Cortex of kidney (tissue), 1 donor: ENCODE measurements at places on chromosomes 6 and 20.

DNA sequence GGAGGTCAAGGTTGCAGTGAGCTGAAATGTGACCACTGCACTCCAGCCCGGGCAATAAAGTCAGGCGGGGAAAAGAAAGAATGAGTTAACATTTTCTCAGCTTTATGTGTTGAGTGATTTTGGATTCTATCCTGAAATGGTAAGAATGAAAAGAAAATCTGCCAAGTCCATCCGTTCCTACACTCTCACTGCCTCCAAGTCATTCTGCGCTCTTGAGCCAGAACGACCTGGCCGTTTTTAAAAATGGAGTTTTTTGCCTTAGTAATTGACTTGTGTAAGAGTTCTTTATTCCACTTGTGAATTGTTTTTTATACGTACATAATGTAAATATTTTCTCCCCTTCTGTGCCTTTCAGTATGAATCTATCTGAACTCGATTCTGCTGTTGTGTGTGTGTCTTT is 28.7 kb downstream of the DNAJC5 start:
- no peak for DNase-seq

DNA sequence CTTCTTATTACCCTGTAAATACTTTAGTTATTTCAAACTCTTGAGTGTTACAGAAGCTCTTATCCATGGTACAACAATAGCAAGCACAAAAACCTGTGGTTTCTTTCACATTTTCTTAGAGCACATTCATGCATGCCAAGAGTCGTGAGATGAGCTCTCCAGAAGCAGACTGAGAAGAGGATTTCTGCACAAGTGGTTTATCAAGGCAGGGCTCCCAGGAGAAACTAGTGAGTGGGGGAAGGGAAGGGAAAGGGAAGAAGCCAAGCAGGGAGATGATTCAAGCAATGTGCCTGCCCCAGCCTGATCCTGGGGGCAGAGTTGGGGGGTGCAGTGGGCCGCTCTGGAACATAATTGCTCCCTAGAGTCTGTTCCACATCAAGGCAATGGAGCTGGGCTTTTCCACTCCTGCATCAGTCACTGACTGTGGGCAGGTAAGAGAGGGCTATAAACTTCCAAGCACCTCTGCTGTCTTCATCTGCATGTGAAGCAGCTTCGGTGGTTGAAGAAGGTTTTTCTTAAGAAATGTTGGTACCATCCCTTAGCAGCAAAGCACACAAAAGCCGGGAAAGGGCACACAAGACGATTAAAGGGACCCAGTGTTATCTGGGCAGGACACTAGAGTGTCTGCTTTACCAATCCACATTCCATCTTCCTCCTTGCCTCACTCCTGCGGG is 152.1 kb downstream of the PLCB4 start:
- DNase-seq, result no peak

GRCh38 chr6:8414844-8415243 is 20.5 kb downstream of the SLC35B3 start:
- DNase-seq, result no peak

GRCh38 chr6:125974214-125974866 is 12.0 kb upstream of the TRMT11 start:
- no peak for DNase-seq

- DNase-seq, result no peak
Measured at GRCh38 chr20:39986173-39986904, 702.7 kb downstream of the MAFB start.

GRCh38 chr20:50717974-50718761 is 13.2 kb upstream of the PARD6B start:
- no peak for DNase-seq

DNA sequence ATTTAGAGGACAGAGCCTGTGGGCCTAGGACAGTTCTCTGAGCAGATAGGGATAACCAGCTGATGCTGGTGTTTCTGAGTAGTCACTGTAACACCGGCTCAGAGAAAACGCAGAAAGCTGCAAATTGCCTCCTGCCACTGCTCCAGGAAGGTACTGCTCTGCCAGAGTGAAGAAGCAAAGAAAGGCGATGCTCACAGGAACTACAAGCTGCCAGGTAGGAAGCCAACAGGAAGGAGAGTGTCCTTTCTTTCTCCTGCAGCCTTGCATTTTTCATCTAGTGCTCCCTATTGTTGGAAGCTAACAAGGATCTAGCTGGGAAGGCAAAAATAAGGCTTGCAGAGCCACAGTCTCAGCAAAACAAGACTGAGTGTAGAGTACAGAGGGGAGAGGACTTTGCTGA is 70.7 kb upstream of the RAB32 start:
- DNase-seq, result no peak

DNA sequence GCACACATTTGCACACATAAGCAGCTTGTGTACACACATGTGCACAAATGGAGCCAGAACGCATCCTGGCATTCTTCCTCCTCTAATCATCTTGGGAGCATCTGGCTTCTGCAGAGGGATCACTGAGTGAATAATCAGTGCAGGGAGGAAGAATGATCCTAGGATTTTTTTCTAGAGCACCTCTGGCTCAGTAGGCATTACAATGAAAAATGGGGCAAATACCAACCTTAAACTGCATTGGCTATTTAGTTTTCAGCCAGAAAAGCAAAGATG is 205.7 kb upstream of the TCF21 start:
- no peak for DNase-seq

GRCh38 chr20:13222319-13222716 is 1.2 kb downstream of the ISM1 start:
- DNase-seq, result no peak

DNA sequence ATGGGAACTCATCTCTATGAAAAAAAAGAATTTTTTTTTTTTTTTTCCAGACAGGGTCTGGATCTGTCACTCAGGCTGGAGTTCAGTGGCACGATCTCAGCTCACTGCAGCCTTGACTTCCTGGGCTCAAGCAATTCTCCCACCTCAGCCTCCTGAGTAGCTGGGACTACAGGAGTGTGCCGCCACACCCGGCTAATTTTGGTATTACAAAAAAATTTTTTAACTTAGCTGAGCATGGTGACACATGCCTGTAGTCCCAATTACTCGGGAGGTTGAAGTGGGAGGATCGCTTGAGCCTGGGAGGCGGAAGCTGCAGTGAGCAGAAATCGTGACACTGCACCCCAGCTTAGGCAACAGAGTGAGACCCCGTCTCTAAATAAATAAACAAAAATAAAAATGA is 7.5 kb downstream of the DEF6 start:
- DNase-seq, result no peak

DNA sequence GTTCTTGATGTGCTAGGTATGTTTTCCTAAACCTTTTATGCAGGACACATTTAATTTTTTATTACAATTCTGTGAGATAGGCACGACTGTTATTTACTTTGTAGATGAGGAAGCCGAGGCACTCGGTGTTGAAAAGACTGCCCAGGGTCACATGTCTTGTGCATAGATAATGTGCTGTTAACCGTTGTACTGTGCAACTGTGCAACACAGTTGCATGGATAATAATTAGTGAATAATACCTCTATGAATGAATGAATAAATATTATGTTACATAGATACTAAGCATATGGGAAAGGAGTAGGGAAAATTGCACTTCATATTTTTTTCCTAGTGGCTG is 60.3 kb upstream of the DEK start:
- DNase-seq, result no peak

- no peak for DNase-seq
Measured at GRCh38 chr20:43803276-43803675, 76.5 kb upstream of the GTSF1L start.

DNA sequence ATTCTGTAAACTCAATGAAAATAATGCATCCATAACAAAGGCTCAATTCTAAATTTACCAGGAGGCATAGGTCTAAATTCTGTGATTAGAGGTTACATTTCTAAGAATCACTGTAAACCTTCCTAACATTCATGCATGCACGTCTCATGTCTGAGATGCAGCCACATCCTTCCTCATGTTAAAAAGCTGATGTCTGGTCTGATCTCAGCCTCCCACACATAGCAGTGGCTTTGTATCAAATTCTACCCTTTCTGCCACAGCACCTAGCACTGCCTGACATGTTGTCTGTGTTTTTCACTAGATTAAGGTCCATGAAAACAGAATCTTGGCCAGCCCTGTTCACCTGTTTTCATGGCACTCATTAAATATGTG is 171.1 kb downstream of the WDR27 start:
- DNase-seq, result no peak

DNA sequence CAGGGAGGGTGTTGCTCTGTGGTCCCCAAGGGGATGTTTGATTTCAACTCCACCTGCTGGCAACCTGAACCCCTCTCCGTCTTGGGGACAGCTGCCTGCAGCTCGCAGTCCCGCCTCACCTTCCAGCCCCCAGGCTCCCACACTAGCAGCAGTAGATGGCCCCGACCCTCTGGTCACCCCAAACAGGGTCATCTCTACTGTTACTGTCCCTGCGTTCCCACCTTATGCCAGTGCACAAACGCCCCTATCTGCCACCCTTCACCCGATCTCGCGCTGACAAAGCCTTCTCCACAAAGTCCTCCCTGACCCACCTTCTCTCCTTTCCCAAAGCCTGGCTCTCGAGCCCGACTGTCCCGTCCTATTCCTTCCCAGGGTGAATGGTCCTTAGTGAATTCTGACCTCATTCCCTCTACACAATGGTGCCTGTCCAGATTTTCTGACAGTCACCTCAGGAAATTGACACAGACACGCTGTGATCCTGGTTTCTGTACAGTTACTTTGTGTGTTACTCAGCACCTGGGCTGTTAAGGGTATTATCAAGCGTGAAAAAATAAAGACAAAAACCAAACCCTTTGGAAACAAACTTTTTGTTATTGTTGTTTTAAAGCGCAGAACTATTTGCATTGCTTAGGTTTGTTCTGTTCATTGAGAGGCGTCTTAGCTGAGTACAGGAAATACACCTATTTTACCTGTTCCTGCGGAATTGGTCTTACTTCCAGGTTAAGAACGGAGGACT is 728 bp downstream of the FUT9 start:
- DNase-seq, result no peak

DNA sequence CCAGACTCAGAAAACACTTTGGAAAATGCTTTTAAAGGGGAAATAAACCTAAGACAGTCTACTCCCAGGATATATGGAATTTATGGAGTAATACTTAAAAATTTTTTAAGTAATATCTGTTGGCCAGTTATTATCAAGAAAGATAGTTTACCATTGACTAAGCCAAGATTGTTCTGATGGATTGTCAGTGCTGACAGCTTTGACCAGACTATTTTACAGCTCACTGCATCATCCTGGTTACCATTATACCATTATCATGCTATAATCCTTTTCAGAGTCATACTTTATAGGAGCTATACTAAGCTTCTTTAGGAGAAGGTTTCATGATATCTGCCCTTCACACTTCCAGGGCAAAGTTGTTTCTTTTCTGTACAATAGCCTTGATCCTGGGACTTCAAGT is 16.5 kb downstream of the GTF2H5 start:
- DNase-seq, result no peak

- DNase-seq, result no peak
Measured at GRCh38 chr6:31769684-31770371, 7.3 kb downstream of the VWA7 start.

- DNase-seq, result no peak
Measured at GRCh38 chr20:19327401-19327800, 115.0 kb downstream of the SLC24A3 start.

DNA sequence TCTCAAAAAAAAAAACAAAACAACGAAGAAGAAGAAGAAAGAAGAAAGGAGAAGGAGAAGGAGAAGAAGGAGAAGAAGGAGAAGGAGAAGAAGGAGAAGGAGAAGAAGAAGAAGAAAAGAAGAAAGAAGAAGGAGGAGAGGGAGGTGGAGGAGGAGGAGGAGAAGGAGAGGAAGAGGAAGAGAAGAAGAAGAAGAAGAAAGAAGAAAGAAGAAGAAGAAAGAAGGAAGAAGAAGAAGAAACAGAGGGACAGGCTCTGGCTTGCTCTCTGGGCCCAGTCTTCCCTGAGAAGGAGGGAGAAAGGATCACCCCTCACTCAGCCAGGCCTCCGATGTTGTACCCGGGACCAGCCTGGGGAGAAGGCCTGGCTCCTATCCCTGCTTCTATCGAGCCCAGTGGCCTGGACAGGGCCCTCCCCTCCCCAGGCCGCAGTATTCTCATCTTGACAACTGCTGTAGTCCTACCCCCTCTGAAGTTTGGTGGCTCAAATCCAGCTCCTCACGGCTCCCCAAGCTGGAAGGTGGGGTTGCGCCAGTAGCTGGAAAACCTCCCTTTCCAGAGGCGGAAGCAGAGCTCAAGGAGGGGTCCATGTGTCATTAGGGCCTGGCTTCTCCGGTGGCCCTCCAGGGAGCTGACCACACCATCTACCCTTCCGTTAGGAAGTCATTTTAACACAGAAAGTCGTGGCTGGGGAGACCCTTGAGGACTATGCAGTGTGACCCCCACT is 18.9 kb downstream of the C6orf132 start:
- no peak for DNase-seq

GRCh38 chr20:32481311-32482142 is 103.6 kb downstream of the NOL4L start:
- no peak for DNase-seq

- no peak for DNase-seq
Measured at GRCh38 chr20:62101078-62101477, 21.2 kb upstream of the LSM14B start.

DNA sequence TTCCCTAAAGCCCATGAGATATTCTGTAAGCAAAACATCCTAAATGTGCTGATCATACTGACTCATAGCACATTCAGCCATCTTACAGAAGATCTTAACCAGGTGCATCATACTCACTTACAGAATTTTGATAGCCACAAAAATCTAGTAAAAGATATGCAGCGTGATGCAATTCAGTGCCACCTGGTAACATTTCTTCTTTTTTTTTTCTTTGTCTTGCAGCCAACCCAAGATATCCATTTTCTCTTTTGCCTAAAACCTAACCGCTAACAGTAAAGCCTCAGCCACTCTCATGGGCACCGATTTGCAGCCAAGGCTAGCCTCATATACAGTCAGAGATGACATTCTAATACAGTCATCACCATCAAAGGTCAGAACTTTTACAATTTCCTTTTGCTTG is 293.3 kb downstream of the HACE1 start:
- no peak for DNase-seq

DNA sequence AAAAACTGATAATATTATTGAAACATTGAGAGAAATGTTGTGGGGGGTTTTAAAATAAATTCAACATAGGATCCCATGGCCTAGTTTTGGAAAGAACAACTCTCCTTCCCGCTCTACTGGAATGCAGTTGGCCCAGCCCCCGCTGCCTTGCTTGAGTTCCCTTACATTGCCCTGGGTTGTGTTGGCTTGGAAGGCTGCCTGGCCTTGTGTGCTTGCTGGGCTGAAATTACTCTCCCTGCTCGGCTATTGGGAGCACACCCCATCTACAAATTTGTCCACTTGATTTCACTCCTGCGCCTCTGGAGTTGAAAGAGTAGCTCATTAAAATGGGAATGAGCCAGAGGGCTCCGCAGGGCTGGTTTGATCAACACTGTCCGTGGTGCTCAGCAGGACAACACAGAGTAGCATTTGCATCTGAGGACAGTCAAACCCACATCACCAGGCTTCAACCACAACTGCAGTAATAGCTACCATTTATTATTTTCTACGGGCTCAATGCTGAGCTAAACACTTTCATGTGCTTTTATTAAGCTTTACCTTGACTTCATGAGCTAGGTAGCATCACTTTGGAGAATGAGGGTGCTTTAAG is 35.2 kb downstream of the DOK5 start:
- no peak for DNase-seq

GRCh38 chr6:131931063-131931750 is 20.0 kb downstream of the CCN2 start:
- no peak for DNase-seq

- no peak for DNase-seq
Measured at GRCh38 chr6:142764311-142764710, 180.7 kb downstream of the HIVEP2 start.

GRCh38 chr6:149985481-149985937 is 21.8 kb downstream of the ULBP1 start:
- DNase-seq, result no peak

GRCh38 chr6:2542858-2543218 is 207.9 kb downstream of the MYLK4 start:
- no peak for DNase-seq
